ENCODE measurements at places on chromosomes 3 and 15. TPM values are rescaled to one million over a fixed set of nuclear protein-coding genes. Genes with fewer than 3 reads are reported as not detected.
A peak's percentile ranks its signal among the peaks of the same experiment; 100 is the strongest.

The TLNRD1 gene
- 51.4 TPM for total RNA-seq

- peaks cover 60% of the 10 kb centered on the region for H3K36me3 ChIP-seq
- no peak overlapping the region for H3K4me3 ChIP-seq
- H3K27ac ChIP-seq, result peak overlapping the region; percentile 27
- H3K4me1 ChIP-seq, result peaks cover 53% of the 10 kb centered on the region
- H3K27me3 ChIP-seq, result no peaks in the 10 kb centered on the region
- DNase-seq, result no peak
Observed at GRCh38 chr15:44719293-44719999, 8.1 kb downstream of the B2M start.

DNA sequence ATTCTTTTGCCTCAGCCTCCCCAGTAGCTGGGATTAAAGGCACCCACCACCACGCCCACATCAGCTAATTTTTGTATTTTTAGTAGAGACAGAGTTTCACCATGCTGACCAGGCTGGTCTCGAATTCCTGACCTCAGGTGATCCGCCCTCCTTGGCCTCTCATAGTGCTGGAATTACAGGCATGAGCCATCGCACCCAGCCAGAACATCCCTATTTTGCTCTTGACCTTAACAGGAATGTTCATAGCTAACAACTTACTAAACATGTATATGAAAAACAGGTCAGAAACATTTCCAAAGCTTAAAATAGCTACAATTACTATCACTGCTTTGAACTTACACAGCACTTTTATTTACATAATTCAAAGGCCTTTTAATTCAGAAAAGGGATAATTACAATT, 33.7 kb downstream of the UQCC5 start:
- no peaks in the 10 kb centered on the region for H3K27me3 ChIP-seq
- no peak overlapping the region for H3K4me3 ChIP-seq
- H3K4me1 ChIP-seq, result no peaks in the 10 kb centered on the region

The CD200 gene
- 2.7 TPM for total RNA-seq

GRCh38 chr3:156519758-156520162, 35.2 kb downstream of the SSR3 start:
- no peak overlapping the region for H3K27ac ChIP-seq
- DNase-seq, result no peak
- H3K4me1 ChIP-seq, result no peaks in the 10 kb centered on the region

DNA sequence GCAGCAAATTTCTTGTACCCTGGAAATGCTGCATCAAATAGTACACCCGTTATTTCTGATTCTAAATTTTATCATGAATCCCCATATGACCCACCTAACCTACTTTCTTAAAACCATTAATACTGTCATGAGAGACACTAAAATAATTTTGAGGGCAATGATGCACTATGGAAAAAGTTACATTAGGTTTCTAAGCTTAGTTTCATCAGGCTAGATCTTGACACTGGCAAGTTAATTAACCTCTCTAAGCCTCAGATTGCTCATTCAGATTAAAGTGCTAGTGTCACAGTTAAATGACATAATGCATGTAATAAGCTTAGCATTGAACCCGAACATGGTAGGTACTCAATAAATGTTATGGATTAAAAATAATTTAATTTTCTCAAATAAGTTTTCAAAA, 8.2 kb downstream of the GOLIM4 start:
- no peak overlapping the region for H3K4me3 ChIP-seq
- H3K27ac ChIP-seq, result no peak overlapping the region

DNA sequence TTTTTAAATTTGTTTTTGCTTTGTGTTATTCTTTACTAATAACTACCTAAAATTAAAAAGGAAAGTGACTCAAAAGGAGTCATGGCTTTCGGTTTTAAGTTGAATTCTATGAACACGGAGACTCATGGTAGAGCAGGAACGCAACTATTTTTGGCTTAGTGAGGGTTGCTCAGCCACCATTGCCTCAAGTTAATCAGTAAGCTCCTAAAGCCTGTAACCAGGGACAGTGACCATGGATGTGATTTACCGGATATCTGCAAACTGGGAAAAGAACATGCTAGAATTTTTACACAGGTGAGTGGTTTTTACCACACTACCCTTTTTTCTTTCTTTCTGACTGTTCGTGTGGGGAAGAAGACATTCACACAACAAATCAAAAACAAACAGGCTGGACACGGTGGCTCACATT, 11.8 kb downstream of the SLC12A8 start:
- H3K4me3 ChIP-seq, result no peak overlapping the region
- no peak overlapping the region for H3K27ac ChIP-seq
- no peaks in the 10 kb centered on the region for H3K27me3 ChIP-seq
- DNase-seq, result no peak
- no peaks in the 10 kb centered on the region for H3K4me1 ChIP-seq
